AG10803 (cell line): ENCODE measurements at places on chromosomes 7 and 10.

GRCh38 chr10:8312079-8312478 is 257.6 kb downstream of the GATA3 start:
- DNase-seq, result no peak

GRCh38 chr7:149625340-149625946 is 127.8 kb upstream of the ZNF746 start:
- DNase-seq, result peak; percentile 62

- peak; percentile 47 for DNase-seq
These were observed 147.6 kb downstream of the GPR85 start for GRCh38 chr7:112938863-112939573.

- DNase-seq, result peak; percentile 44
These were observed 35.5 kb downstream of the GPRIN2 start for GRCh38 chr10:46520941-46521340.

DNA sequence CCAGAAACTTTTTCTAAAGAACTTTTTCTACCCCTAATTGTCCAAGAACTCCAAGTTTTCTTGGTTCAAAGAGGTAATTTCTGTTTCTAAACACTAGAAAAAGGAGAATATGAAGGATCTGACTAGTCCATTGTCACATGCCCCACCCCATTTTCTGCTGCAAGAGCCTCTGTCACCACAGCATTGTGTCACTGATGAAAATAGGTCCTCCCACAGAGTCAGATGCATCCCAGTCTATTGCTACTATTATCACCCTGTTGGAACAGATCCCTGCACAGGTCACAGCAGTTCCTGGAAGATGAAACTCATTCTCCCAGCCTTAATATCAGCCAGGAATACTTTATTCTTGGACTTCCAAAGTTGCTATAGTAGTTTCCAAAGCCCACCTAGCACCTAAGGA is 7.5 kb upstream of the CFTR start:
- DNase-seq, result no peak

GRCh38 chr10:126315494-126316177 is 72.6 kb downstream of the ADAM12 start:
- peak; percentile 85 for DNase-seq

GRCh38 chr7:4445777-4446176 is 236.3 kb upstream of the FOXK1 start:
- DNase-seq, result no peak

DNA sequence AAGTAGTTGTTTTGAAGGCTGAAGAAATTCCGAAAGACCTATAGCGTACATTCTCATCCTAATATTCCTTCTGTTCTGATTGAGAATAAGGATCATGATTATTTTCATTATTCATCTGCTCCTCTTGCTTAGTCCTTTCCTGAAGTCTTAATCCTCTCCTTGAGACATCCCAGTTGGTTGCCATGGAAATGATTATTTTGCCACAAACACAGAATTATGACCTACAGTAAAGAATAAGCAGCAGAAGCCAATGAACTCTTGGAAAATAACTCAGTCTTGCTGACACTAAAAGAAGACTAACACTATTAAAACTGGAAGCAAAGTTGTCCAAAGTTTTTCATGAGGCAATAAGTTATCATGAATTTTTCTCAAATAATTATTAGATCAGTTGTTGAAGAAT is 47.8 kb upstream of the JAZF1 start:
- DNase-seq, result no peak

GRCh38 chr10:125392609-125393008 is 232.2 kb upstream of the CTBP2 start:
- DNase-seq, result no peak

- no peak for DNase-seq
These were observed 101.4 kb upstream of the DLX6 start for GRCh38 chr7:96903906-96904305.

DNA sequence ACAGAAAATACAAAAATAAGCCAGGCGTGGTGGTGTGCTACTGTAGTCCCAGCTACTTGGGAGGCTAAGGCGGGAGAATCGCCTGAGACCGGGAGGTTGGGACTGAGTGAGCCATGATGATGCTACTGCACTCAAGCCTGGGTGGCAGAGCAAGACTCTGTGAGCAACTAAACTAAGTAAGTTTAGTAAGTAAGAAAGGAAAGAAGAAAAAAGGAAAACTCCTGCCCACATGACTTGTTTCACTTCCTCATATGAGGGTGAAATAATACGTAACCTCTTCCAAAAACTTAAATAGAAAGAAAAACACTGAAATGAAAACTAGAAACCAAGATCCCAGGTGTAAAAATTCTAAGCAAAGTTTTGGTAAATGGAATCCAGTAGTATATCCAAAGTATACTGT is 79.6 kb downstream of the LARP4B start:
- DNase-seq, result no peak

DNA sequence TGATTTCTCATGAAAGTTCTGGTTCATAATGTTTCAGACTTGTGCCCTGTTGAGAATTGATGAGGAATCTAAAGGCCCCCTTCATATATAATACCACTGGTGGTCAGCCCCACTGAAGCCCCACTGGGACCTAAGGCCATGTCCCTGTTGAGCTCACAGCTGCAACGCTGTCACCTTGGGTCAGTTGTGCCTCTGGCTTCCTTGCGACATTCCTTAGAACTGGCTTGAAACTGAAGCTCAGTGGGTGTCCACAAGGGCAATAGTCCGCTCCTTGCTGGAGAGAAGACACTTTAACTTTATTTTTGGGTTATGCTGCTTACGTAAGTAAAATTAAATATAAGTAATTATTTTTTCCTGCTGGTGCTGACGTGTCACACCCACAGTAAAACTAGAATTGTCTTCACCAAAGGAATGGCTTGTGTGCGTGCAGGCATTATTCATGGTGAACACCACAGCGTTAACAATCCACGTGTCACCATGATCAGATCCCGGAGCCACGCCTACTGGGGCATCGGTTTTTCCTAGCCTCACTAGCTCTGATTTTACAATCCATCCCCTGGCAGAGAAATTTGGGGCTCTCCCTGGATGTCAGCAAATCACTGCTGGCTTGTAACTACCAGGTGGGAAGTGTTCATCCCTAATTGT is 66.5 kb downstream of the BICC1 start:
- no peak for DNase-seq

- no peak for DNase-seq
These were observed 301.3 kb upstream of the KLF6 start for GRCh38 chr10:4086131-4086898.

- peak; percentile 16 for DNase-seq
These were observed 45.8 kb downstream of the DGKI start for GRCh38 chr7:137801003-137801402.

- DNase-seq, result peak; percentile 73
These were observed 110.2 kb downstream of the LARP4B start for GRCh38 chr10:821322-821721.

- DNase-seq, result peak; percentile 6
These were observed 3.4 kb downstream of the GPR85 start for GRCh38 chr7:113083132-113083815.

GRCh38 chr7:134458341-134458805 is 527 bp downstream of the AKR1B1 start:
- peak; percentile 42 for DNase-seq

GRCh38 chr10:91931526-91932190 is 8.1 kb downstream of the BTAF1 start:
- DNase-seq, result no peak

GRCh38 chr7:408751-409311 is 110.8 kb downstream of the PDGFA start:
- DNase-seq, result no peak

DNA sequence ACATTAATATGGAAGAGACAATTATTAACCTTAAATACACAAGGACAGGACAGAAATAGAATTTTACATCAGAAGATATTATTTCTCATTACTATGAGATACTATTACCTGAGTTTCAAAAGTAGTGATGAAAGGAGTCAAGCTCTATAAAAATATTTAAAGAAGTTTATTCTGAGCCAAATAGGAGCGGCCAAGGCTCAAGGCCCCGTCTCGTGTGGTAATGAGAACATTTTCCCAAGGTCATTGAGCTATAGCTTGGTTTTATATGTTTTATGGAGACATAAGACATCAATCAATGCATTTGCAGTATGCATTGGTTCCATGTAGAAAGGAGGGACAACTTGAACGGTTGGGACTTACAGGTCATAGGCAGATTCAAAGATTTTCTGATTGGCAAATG is 29.4 kb upstream of the ZMYND11 start:
- no peak for DNase-seq

GRCh38 chr10:17585016-17585415 is 32.2 kb downstream of the HACD1 start:
- no peak for DNase-seq

DNA sequence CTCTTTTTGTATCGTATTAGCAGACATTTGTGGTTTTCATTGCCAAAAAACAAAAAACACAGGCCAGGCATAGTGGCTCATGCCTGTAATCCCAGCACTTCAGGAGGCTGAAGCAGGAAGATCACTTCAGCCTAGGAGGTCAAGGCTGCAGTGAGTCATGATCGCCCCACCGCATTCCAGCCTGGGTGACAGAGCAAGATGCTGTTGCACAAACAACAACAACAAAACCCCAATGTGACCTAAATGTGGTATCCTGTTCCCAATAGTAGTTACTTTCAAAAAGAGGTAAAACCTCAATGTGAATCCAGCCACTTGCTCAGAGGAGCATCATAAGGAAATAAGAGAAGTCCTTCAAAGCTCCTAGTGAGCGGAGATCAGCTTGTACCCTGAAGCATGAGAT is 45.8 kb upstream of the SKAP2 start:
- peak; percentile 79 for DNase-seq

DNA sequence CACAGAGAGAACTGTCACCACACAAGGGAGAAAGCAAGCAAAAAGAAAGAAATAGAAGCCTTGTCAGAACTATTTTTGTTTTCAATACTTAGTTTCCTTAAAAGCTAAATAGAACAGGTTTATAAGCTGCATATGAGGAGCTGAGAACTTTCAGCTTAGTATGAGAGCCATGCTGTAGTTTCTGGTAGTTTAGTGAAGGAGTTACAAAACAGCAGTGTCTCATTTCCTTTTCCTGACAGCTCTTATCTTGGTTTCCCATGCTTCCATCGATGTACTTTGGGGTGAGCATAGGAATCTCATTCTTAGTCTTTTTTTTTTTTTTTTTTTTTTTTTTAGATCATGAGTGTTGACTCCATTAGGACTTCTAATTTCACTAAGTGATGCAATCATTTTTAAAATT is 8.6 kb upstream of the CHRM2 start:
- no peak for DNase-seq

- no peak for DNase-seq
These were observed 134.0 kb downstream of the KCND2 start for GRCh38 chr7:120407010-120407409.

DNA sequence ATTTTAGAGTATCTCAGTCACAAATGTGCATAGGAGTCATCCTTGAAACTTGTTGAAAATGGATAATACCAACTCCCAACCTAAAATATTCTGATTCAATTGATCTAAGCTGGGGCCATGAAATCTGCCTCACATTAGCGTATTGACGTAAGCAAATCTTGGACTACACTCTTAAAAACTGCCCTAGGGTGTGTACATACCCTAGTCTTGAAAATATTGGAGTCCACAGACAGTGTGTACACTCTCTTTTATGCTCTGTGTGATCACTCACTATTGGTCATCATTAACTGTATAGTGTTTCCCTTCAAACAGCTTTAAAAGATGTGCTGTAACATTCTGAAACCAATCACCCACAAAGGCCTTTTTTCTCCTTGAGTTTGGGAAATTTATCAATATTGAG is 102.9 kb upstream of the FERD3L start:
- no peak for DNase-seq

- DNase-seq, result peak; percentile 54
These were observed at the start of gene INSYN2A for GRCh38 chr10:127196282-127197153. INSYN2A (minus strand) TSS chr10:127196591; CDS start chr10:127176395, 20,196 bp downstream.

- DNase-seq, result no peak
These were observed 866.3 kb upstream of the LRRN3 start for GRCh38 chr7:110224643-110225042.

DNA sequence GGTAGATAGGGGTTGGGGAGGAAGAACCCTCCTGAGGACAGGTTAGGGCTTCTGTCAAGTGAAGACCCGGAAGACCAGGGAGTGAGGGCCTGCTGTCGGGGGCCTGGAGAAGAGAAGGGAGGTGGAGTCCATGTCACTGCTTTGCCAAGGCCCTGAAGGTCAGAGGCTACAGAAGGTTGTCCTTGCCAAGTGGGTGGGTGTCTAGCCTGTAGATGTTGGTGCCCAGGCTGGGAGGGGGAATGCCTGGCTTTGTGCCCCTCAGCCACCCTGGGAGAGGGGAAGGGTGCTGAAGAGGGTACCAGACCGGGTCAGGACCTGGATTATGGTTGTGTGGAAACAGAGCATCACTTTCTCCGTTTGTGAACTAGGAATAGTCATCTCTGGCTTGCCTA is 67.2 kb upstream of the AQP1 start:
- no peak for DNase-seq

DNA sequence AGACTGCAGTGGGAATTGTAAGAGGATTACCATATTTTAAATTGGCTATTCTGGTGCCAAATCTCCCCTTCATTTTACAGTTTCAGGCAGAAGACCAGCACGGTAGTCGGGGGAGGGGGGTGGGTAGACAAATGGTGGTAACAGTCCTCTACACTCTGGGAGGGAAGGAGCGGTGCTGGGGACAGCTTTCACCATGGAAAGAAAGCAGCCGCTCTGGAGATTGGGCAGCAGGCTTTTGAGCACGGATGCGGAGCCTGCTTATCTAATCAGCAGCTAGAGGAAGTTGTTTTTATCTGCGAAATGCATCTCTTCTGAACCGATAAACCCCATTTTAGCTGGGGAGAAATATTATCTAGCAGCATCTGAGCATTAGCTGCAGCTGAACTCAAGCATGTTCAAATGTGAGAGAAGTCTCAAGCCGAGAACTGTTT is 28.7 kb downstream of the IKZF1 start:
- DNase-seq, result no peak

DNA sequence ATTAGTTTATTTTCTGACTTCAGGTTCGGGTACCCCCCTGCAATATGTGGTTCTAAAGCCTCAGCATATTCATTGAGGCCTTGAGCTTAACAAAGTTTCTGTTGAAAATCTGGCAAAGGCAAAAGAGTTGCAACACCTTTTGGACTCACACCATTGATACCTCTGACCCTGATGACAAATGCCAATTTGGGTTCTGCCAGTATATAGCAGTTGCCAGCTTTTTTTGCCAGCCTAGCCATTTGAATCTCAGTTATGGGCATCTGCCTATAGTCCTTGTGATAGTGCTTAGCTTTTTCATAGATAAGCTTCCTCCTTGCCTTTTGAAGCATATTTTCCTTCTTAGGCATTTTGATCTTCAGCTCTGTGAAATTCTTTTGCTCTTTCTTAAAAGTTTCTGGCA is 31.9 kb downstream of the LIPJ start:
- peak; percentile 4 for DNase-seq

DNA sequence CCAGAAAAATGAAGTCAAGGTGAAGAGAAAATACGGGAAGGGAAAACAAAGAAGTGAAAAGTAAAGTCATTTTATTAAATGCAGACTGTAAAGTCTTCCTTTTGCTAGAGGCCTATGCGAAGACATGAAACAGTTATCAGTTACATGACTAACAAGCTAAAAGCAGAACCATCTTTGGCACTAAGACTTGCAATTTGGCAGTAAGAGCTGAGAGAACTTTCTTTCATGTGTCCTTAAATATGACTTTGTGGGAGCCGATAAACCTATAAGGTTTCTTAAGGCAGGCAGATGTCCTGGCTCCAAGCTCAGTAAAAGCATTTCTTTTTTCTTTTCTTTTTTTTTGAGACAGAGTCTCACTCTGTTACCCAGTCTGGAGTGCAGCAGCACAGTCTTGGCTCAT is 10.4 kb downstream of the ANLN start:
- no peak for DNase-seq
